ENCODE measurements at places on chromosomes 3 and 15. TPM values are rescaled to one million over a fixed set of nuclear protein-coding genes. Genes with fewer than 3 reads are reported as not detected.

DNA sequence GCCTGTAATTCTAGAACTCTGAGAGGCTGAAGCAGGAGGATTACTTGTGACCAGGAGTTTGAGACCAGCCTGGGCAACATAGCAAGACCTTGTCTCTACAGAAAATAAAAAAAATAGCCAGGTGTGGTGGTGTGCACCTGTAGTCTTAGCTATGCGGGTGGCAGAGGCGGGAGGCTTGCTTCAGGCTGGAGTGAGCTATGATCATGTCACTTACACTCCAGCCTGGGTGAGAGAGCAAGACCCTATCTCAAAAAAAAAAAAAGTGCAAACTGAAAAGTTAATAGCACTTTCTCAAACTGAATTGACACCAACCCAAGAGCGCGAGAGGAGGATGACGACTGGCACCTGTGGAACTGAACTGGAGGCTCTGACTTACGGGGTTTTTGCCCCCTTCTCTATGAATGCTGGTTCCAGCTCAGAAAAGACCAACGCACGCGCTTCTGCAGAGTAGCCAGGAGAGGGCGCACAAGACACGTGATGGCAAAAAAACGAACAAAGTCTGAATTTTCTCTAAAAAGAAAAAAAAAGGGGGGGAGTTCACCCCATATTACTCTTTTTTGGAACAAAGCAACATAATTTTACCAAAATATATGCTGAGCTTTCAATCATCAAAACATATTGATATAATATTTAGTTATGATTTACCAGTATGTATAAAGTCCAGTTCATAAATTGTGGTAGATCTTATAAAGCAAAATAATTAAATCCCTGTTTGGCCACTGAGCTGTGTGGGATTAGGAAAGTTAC, 23.7 kb downstream of the CFAP92 start:
- DNase-seq: peak; percentile 75

GRCh38 chr3:196654735-196655090, 15.2 kb downstream of the NRROS start:
- DNase-seq: no peak

DNA sequence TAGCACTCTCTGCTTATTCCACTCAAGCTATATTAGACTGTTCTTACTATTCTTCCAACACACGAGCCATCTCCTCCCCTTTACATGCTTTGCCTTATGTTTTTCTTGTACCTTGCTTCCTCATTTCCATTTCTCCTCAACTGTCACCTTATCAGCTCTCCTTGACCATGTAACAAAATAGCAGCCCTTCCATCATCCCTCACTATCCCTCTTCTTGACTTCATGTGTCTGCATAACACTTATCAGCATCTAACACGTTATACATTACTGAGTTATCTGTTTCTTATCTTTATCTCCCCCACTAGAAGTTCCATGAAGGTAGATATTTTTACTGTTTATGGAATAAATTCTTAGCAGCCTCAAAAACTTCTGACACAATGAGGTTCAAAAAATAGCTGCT, 45.3 kb downstream of the TRPM7 start:
- no peak for DNase-seq

DNA sequence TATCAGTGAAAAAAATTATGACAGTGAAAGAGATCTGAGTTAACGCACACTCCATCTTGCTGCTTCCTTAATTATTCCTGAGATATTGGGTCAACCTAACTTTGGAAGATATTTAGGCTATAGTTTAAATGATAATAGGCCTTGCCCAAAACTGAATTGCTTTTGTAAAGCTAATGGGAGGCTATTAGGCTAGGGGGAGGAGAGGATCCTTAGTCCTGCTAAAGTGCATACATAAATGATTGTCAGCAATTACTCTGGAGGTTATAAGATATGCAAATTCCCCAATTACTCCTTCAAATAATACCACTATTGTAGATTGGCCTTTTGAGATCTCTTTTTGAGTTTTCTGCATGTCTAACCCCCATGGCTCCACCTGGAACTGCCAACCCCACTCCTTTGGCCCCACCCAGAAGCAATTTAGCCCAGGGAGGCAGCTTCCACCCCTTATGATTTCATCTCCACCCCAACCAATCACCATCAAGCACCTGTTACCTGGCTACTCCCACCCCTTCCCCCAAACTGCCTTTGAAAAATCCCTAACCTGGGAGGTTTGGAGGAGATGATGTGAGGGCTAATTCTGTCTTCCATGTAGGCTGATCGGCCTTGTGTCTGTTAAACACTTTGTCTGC, 509.3 kb upstream of the TGFBR2 start:
- DNase-seq: no peak

DNA sequence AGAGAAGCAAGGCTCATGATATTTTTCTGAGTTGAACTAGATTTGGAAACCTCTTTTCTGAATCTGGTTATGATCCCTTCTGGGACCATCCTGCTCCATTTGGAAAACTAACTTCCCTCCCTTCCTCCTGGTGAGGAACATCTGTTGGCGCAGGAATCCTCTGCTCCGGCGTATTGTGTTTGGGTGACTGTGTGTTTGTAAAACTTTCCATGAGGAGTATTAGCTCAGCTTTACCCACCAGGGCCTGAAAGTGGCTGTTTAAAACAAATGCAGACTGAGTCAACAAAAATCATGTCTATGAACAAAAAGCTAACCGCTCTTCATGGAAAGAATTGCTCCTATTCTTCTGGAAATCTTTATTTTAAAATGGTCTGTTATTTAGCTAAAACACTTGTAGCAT, 17.7 kb downstream of the STARD9 start:
- DNase-seq: no peak

GRCh38 chr3:71977525-71977924, 192.6 kb upstream of the PROK2 start:
- DNase-seq: no peak

GRCh38 chr3:105860641-105861040, 8.2 kb downstream of the CBLB start:
- no peak for DNase-seq

DNA sequence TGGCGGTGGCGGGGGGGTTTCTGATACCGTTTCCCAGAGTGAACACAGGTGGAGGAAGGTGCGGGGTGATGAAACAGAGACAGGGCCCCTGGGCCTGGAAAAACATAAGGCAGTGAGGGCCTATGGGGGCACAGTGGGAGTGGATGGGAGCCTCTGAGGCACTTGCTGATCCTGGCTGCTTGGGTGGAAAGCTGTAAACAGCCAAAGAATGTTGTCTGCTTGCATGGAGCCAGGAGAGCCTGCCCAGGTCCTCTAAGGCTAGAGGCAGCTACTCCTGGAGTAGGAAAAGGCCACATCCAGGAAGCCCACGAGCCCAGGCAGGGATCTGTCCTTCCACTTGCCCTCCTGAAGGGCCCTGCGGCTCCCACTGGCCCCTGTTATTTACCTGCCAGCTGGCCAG, 2.9 kb upstream of the SEMA3B start:
- no peak for DNase-seq

Gene CCR2
- total RNA-seq: not detected

Gene ST3GAL6
- 6.6 TPM for total RNA-seq

Gene VGLL3
- total RNA-seq: 1.5 TPM

Gene EAF2
- total RNA-seq: 5.5 TPM

Gene EPB42
- total RNA-seq: not detected

Gene MYNN
- total RNA-seq: 19.5 TPM

Gene RBP2
- total RNA-seq: not detected

Gene WDR48
- total RNA-seq: 31.7 TPM

Measured in H7 (cell line).